ENCODE measurements at places on chromosomes 6 and 20.
A peak's percentile ranks its signal among the peaks of the same experiment; 100 is the strongest.

DNA sequence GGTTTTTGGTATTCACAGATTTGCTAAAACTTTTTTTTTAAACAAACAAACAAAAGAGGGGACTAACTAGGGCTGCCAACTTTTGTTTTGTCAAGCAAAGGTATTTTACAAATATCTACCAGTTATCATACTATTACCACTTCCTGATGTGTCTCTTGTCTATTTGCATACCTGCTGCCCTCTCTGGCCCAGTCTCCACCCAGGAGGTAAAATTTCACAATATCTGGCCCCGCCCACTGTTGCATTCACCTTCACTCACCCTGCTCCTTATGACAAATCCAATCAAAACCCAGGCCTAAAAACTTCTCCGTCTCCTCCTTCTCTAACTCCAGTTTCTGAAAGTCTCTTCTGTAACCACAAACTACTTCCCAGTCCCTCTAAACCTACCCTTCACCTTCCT is 82.2 kb downstream of the TRERF1 start:
- DNase-seq: peak; percentile 28

GRCh38 chr20:57742507-57743181 is 32.8 kb upstream of the PMEPA1 start:
- DNase-seq: no peak

DNA sequence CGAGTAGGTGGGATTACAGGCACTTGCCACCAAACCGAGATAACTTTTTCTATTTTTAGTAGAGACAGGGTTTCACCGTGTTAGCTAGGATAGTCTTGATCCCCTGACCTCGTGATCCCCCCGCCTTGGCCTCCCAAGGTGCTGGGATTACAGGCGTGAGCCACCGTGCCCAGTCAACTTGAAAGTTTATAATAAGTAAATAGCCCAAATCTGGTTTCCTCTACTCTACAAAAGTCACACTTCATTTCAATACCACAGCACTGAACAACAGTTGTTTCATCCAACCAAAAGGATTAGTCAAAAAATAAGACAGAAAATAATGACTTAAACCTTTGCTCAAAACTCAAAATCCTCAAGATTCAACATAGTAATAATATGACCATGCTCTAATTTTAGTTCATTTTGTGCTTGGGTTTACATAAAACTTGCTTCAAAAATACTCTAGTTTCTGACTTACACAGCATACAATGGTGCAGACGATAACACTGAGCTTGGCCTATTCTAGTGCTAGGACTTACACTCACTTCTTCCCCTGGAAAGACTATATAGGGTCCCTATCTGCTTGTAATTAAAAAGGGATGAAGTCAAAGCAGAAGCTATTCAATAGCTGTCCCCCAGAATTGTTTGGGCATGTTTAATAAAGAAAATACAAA is 56.7 kb downstream of the NT5E start:
- no peak for DNase-seq

- DNase-seq: no peak
These were observed 13.5 kb upstream of the TBX18 start for GRCh38 chr6:84777888-84778287.

DNA sequence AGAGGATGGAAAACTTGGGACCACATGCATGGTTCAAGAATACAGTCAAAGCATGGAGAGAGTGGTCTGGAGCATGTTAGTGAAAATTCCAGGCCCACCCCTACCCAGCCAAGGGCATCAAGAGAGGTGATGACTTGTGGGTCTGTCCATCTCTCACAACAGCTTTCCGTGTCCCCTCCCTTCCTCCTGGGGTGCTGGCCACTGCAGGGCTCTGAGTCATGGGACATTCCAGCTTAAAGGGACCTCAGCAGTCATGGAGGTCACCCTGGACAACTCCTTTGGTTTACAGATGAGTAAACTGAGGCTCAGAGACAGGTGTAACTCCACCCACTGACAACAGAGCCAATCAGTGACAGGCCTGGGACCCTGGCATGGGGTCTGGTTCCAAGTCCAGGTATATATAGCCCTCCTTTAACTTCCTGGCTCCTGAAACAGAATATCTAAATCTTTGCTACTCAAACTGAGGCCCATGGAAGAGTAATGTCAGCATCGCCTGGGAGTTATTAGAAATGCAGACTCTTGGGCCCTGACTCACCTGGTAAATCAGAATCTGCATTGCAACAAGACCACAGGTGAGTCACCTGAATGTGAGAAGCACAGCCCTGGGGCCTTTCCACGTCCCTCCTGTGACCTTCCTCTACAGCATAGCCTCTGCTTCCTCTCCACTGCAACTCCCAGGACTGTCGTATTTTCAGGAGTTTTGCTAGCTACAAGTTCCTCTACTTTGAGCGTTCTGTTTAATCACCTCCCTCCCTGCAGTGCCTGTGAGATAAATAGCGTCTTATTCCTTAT is 170.2 kb downstream of the ZDHHC14 start:
- no peak for DNase-seq

- DNase-seq: no peak
These were observed at the start of gene CHRNA4 for GRCh38 chr20:63360850-63361518. Gene CHRNA4, minus strand, starts transcription at chr20:63361349. Its CDS starts 184 bp downstream, at chr20:63361165.

GRCh38 chr6:16206595-16207037 is 31.8 kb upstream of the GMPR start:
- DNase-seq: peak; percentile 56

GRCh38 chr20:55354720-55355119 is 650.6 kb downstream of the CBLN4 start:
- no peak for DNase-seq

DNA sequence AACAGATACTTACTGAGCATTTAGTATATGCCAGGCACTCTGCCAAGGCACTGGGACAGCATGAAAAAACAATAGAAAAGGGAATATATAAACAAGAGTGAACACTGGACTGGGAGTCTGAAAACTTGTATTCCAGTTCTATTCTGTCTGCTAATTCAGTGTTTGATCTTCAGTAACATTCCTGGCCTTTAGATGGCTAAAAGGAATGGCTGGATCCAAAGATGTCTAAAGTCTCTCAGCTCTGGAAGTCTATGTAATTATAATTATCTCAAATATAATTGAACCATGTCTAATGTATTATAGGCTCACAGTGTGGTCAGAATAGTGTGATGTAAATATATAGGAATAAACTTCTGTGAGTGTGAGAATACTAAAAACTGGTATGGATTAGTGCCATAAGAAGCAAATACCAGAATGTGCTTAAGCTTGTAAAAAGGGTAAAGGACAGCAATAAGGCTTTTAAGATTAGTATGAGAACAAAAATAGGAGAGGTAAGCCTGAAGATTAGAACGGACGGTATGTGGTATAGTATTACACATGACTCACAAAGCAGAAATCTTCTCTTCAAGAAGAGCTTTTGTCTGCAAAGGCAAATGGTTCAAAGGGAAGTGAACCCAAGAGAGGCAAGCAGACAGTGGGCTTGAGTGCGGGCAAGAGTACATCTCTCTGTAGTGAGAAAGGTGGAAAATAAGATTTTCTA is 68.5 kb downstream of the TMEM200A start:
- DNase-seq: no peak

- DNase-seq: no peak
These were observed 219.3 kb upstream of the THBS2 start for GRCh38 chr6:169472786-169473416.

GRCh38 chr20:21325296-21325695 is 22.2 kb downstream of the XRN2 start:
- no peak for DNase-seq

DNA sequence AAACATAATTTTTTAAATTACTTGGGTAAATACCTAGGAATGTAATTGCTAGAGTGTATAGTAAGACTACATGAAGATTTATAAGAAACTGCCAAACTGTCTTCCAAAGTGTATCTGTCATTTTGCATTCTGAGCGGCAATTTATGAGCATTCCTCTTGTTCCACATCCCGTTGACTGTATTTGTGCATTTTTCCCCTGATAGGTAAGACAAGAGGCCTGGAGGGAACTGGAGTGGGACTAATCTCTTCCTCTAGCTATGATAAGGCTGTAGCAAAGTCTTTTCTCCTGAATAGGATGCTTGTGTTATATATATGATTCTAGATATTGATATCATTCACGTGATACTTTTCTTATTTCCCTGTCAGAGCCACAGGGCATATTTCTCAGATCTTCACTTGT is 1557.5 kb downstream of the GRIK2 start:
- DNase-seq: no peak

DNA sequence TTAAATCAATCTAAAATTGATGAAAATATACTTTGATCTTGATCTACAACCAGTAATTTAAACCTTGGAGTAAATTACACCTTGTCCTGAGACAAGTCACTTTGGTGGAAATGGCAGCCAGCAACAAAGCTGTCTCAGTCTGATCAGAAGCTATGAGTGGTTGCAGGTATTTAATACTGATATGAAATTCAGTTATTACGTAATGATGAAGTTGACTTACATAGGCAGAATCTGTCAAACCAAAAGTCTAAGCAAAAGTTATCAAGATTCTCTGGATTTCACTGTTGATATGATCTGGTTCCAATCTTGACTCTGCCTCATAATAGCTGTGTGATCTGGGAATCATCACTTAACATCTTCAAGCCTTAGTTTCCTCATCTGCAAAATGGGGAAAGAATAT is 27.6 kb upstream of the GSTA5 start:
- no peak for DNase-seq
